COLO829 (cell line): ENCODE measurements at places on chromosomes 16 and 17.

DNA sequence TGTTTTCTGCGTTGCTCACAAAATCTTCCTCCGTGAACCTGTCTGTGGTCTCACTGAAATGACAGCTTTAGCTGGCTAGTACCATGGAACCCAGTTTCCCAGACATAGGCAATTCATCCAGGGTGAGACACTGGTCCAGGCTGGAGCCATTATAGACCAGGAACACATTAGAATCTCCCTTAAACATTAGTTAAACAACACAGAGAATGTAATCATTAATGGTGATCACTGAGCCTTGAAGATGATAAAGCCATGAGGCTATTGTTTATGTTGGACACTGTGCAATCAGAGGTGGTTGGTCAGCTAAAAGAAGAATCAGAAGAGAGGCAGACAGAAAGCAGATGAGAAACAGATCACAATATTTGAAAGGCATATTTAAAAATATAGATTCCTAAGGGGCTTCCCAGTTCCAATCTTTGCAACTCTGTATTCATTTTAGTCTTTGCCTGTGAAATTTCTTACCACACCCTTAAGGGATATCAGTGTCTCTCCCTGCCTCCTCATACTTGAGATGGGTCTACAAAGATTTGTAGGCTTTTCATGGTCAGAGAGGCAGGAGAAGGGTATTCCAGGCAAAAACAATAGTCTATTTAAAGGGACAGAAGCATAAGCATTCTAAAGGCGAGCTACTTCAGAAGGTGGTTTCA is 317.9 kb downstream of the MAP2K6 start:
- DNase-seq = no peak

DNA sequence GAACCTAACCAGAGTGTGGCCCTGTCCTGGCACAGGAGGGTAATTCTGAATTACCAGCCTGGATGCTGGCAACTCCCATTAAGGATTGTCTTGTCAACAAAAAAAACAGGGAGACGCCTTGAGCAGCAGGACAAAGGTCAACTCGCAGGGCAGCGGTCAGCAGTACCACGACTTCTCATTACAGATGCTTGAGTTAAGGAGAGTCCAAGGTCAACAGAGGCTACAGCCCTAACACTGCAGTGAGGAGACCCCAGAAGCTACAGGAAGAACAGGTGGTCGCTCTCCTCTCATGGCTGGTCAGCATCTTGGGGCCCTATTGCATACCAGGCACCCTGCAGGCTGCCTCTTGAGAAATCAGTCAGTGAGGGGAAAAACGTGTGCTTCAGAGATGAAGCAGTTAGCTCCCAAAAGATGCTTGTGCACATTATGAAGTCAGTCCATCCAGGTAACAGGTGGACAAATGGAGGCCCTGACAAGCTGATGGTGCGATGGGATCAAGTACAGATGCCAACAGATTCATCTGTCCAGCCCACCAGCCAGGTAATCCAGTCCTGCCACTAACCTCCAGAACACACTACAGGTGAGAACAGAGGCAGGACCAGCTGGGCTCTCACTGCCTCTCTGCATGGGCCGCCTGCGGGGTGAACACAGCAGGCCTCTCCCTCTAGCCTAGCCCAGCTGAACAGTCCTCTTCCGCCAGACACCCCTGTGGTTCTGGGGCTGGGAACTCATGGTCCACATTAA is 4.2 kb downstream of the CSNK1D start:
- DNase-seq = no peak

- peak; percentile 53 for DNase-seq
These were observed 28.4 kb downstream of the LRRC75A start for GRCh38 chr17:16463358-16464302.

GRCh38 chr17:28973425-28973824 is 22.1 kb upstream of the PHF12 start:
- no peak for DNase-seq

DNA sequence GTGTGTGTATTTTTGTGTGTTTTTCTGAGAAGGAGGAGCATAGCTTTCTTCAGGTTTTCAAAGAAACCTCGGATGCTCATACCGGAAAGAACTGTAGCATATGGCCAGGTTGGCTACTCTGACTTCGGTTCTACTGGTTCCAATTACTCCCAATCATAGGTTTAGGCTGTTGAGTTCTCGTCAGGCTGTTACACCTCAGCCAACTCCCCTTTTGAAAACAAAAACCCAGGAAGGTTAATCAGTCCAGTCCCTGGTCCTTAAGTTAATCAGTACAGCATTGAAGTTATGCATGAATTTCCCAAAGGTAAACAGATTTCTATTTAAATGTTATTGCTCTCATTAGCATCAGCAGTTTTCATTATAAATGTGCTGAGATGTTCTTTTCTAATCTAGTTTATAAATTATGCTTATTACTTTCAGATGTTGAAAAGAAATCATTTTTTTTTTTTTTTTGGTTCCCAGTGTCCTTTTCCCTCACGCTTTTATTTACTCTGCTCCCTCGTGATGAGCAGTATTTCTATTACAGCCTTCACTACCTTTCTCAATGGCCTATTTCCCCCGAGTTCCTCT is 111.0 kb downstream of the NPIPB5 start:
- DNase-seq = no peak

- DNase-seq = no peak
These were observed 23.1 kb downstream of the ACLY start for GRCh38 chr17:41895617-41896016.

- no peak for DNase-seq
These were observed 3.3 kb downstream of the MARCHF10 start for GRCh38 chr17:62804822-62805221.

GRCh38 chr16:1438229-1439057 is 5.9 kb downstream of the CCDC154 start:
- no peak for DNase-seq
